ENCODE measurements at places on chromosomes 4 and X.

DNA sequence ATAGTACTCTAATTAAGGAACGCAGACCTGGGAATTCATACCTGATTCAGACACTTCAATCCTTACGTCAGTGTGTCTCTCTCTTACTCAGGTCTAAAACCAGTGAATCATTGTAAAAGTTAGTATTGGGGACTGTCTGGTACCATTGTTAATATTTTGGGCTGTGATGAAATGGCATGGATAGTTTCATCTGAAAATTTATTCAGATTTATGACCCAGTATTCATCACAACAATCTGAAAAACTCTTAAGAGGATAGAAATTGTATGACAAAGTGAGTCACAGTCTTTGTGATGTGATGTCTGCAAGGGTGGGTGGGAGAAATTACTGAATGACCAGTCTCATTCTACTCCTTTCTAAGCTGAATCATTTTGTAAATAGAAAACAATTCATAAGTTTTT is 10.3 kb downstream of the FGF2 start:
- ATAC-seq = no peak

DNA sequence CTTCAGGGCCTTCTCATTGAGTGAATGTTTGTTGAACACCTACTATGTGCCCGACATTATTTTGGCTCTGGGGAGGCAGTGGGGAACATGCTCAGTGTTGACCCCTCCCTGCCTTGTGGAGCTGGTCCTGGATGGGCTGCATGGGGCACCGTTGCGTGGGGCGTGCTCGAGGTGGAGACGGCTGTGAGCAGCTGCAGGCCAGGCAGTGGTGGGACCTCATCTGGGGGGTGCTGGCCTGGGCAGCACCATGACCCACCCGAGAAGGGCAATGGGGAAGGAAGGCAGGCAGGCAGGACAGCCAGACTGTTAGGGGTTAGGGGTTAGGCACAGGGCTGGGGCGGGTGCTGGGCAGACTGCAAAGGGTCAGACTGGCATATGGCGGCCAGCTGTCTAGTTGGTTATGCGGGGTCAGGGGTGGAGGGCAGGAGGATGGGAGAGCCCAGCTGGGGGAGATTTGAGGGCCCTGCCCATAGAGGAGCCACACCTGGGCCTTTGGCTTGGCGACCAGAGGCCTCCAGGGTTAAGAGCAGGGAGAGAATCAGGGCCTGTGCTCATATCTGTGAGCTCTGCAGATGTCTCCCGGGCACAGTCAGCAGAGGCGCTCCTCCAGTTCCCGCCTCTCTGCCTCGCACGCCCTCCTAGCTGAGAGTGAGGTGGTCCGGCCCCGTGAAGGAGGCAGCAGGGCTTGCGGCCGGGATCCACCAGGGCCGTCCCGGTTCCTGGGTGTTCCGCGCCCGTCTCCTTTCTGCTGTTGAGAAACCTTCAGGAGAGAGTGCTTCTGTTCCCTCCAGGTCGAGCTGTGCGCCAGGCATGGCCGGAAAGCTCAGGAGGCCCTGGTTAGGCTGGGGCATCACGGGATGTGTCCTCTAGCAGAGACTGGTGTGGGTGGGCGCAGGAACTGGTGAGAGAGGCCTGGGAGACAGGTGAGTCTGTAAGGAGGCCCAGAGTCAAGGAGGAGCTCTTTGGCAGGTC is 73.3 kb downstream of the RGS12 start:
- ATAC-seq = no peak

DNA sequence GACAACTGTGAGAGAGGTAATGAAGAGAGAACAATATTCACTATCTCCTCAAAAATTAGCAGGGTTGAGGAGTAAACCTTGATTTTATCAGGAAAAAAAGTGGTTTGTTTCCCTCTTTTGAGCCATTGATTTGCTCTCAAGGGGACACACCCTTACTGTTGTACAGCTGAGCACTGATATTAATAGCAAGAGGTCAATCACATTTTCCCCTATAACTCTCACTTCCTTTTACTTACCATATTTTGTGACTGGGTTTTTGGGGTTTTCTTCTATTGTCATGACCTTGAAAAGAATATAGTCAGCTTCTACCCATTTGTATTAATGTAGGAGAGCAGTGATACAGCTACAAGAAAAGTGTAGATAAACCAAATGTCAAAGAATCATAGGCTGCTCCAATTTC is 70.2 kb upstream of the LONRF3 start:
- ATAC-seq = no peak

- ATAC-seq = peak; percentile 31
These were observed 76.6 kb downstream of the ANXA3 start for GRCh38 chr4:78627966-78628678.

DNA sequence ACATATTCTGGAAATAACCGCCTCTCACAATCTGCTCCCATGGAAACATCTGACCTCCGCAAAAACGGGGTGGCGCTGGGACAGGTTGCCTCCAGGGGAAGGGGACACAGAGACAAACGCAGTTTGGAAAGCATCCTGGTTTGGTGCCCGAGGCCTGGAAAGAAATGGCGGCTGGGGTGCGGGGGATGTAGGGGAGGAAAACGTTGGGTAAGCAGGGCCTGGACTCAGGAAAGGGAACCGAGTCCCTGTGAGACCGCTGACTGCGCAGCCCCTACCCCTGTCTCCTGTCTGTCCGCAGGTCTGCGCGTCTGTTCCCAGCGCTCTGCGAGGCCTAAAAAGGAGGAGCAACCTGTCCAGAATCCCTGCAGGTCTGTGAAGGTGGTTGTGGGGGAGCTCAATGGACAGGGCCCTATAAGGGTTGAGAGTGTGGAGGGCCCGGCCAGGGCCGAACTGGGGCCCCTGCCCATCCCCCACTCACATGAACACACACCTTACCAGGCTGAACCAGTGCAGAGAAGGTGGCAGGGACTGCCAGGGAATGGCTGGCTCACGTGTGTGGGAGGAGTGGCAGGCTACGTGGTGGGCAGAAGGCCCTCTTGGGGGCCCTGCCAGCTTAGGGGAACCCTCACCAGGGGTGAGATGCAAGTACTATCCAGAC is 672 bp downstream of the TCEAL3 start:
- ATAC-seq = peak; percentile 47

DNA sequence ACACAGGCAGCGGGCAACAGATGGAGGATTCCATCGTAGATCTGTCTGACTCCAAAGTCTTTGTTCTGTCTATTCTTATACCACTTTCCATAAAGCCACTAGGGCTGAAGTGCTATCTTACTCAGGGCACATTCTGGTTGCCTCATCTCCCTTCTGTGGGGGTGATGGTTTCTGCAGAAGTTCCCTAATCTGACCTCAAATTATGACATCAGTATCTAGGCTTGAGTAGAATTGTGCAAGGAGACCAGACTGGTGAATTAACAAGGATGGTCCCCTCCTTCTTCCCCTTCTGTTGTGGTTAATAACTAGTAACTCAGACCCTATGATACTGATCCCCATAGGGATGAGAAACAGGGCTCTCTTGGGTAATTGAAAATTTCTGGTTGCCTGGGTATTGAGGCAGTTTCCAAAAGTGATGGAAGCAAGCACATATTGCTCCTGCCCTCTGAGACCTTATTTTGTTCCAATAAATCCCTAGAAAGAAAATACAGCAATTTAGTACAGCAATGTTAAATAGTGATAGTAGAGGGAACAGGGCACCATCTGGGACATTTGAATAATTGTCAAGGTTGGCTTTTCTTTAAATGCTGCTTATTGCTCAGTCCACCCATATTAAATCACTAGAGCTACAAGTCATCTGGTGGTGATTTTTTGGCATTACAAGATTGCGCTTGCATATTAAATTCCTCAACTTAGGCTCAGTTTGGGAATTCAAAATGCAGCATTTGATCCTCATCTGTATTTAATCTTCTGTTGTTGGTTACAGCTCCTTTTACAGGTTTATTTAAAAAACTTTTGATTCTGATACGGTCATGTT is 57.3 kb upstream of the AP1S2 start:
- ATAC-seq = no peak

- no peak for ATAC-seq
These were observed 35.0 kb downstream of the CLDN2 start for GRCh38 chrX:106955004-106955772.
